ENCODE measurements at places on chromosomes 2 and 18. TPM values are rescaled to one million over a fixed set of nuclear protein-coding genes. Genes with fewer than 3 reads are reported as not detected.
A peak's percentile ranks its signal among the peaks of the same experiment; 100 is the strongest.

GRCh38 chr2:178225006-178225805 lies 30.9 kb downstream of the OSBPL6 start:
- DNase-seq = no peak

DNA sequence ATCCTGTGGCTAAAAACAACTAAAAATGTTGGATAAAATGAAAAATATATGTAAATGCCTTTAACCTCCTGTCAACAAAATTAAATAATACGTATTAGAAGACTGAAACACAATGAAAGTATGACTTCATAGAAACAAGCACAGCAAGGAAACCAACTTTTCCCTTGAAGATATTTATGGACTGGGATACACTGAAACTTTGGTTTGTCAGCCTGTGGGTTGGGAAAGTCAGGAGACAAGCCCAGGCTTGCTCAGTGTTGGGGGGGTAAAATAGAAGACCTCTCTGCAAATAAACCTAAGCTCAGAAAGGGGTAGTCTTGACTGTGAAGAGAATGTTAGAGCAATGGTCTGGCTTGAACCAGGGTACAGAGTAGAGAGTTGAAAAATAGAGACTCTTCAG lies 454.5 kb downstream of the FBXO15 start:
- no peak for DNase-seq

DNA sequence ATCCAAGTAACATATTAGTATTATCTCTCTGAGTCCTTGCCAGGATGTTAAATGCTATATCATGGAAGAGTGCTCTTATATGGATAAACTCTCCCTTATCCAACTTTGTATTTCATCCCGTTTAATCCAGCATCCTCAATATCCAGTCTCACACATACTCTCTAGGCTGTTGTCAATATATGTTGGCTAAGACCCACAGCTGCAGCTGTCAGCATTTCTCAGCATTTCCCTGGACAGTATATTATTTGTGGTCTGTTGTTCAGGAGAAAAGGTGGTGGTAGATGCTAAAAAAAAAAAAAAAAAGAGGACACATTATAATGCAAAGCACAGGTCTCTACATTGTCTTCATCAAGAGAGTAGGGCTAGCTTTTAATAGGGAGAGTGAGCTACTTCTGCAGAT lies 1368.0 kb upstream of the ZEB2 start:
- no peak for DNase-seq

DNA sequence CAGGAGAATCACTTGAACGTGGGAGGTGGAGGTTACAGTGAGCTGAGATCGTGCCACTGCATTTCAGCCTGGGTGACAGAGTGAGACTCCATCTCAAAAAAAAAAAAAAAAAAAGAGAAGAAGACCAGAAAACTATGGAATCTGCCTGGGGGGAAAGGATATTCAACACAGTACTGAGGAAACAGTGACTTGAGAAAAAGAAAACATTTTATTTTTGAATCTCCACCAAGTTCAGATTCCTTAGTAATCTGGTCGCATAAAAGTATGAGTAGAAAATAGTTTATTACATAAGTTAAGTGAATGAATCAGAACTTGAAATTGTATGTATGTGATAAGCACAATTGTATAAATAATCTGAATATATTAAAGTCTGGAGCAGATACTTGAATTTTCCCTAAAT lies 13.0 kb upstream of the HAT1 start:
- no peak for DNase-seq

DNA sequence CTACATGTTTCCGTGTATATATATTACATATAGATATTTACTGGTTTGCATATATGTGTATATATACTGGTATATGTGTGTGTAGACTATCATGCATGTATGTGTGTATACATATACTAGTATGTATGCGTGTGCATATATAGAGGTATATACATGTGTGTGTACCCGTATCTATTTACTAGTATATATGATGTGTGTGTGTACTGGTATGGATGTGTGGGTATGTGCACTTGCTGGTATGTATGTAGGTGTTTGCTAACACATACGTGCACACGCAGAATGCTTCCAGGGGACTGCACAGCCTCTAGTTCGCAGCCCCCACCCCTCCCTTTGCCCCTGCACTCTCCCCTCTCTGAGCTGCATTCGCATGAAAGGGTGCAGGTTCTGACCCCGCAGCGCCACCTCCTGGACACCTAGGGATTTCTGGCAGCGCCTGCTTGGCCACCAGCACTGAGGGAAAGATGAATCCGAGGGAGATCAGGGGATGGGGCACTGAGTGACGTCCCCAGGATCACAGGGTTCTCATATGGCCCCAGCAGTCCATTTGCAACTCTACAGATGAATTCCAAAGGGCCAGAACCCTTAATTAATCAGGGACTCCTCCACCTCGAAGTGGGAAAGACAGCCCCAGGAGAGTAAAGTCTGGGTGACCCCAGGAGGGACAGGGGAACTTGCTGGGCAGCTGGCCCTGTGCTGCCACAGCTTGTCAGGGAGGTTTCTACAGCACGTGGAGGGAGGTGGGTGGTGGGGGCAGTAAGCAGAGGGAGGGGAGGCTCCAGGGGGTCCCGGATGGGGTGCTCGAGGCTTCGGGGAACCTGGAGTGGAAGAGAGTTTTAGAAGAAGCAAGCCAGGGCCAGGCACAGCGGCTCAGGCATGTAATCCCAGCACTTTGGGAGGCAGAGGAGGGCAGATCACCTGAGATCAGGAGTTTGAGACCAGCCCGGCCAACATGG lies 66.8 kb upstream of the ASAP2 start:
- peak; percentile 74 for DNase-seq

DNA sequence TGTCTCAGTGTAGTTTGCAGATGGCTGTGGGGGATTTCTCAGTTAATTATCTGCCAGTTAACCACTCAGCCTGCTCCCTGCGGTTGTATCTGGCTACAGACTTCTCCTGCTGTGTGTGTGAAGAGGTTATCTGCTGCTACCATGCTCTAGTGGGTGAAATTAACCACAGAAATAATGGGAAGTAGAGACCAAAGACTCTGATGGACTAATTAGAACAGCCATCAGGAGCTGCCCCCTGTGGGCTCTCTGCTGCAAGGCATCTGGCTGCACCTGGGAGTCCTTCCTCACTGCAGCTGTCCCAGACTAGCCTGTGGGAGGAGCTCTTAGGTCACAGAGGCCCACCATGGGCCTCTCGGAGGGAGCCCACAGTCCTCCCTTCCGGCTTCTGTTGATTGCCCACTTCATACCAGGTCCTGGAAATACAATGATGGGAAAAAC lies 66.6 kb downstream of the CTIF start:
- no peak for DNase-seq

The DQX1 gene
- not detected for total RNA-seq

- peak; percentile 60 for DNase-seq
Measured at GRCh38 chr2:129936334-129936934, 43.0 kb upstream of the RAB6C start.

GRCh38 chr2:173146590-173146989 lies 70.9 kb downstream of the MAP3K20 start:
- no peak for DNase-seq

The INHBB gene
- total RNA-seq = 0.70 TPM

DNA sequence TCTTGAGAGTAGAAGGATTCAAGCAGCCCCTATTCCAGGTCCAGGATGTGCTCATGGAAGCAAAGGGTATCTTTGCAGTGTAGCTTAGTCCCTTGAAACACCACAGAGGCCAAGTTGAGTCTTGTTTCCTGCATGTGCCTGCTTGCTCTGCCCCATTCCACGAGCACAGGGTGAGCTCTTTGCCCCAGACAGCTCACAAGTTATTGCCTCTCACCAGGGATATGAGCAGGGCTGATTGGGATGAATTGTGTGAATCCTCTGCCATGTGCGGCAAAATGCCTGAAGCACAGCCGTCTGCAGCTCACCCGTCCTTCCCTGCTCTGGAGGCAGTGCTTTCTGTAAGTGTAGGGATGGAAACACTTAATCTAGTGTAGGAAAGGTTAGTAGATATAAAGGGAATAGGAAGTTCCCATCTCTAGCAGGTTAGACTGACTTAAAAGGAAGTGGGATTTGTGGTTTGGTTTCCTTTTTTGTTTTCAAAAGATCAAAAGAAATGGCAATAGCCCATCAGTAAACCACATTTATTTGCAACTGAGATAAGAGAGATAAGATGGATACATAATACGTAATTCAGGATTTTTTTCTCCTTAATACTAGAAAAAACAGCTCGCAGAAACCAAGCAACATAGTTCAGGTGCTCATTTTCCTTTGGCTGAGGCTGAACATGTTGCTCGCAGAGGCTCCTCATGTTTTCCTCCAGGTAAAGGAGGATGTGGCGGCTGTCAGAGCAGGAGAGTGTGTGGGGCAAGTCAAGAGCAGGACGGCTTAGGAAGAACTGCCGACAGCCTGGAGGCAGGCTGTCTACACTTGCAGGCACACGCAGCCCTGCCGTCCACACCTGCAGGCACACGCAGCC lies 41.4 kb downstream of the TMEM182 start:
- DNase-seq = no peak

The RAMP1 gene
- total RNA-seq = 201 TPM

DNA sequence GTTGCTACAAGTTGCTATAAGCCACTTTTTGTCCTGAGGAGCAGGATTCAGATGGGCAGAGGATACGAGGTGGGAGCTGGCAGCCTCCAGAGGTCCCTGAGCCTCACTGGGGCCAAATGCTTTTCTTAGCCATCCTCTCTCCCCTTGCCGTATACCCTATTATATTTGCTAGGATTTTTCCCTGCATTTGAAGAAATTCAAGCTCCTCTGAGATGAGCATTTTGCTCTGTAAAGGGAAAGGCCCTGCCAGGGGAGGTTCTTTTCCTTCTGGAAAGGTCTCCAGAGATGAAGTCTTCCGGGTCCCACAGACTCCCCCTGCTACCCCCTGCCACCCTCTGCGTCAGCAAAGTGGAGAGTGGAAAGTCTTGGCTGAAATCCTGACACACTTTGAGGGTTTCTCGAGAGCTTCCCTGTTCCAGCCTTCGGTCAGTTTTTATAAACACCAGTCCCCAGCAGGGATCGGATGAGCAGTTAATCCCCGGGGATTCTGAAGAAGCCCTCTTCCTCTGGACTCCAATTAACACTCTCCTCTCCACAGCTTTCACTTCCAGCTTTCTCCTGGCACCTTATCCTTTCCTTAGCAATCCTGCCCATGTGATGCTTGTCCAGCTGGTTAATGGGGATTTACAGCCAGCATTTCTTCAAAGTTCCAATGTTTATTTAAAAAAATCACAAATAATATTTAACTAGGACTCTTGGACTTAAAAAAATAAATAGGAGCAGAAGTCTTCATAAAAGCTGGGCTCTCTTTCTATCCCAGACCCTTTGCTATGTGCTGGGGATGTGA lies 13.1 kb downstream of the CYRIA start:
- DNase-seq = no peak

The DSG4 gene
- not detected for total RNA-seq

DNA sequence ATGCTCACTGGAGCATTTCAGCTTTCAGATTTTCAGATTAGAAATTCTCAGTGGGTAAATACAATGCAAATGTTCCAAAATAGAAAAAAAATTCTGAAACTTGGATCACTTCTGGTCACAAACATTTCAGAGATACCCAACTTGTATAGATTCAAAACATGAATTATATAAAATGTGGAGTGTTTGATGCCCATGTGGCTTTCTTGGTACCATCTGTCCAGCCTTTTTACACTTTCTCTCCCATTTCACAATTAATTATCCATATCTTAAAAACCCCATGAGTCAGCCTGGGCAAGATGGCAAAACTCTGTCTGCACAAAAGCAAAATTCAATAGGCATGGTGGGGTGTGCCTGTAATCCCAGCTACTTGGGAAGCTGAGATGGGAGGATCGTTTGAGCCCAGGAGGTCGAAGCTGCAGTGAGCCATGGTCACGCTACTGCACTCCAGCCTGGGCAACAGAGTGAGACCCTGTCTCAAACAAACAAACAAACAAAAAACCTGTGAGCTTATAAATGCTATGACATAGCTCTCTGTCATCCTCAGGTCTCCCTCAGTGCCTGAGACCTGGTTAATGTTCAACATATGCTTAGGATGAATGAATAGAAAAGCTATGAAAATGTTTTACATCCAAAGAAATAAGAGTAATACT lies 146.3 kb upstream of the TTC39C start:
- no peak for DNase-seq

The ASB1 gene
- 42.2 TPM for total RNA-seq

- no peak for DNase-seq
Measured at GRCh38 chr2:27810455-27810854, 38.9 kb downstream of the MRPL33 start.

- no peak for DNase-seq
Measured at GRCh38 chr2:117222809-117223208, 591.7 kb upstream of the DDX18 start.

DNA sequence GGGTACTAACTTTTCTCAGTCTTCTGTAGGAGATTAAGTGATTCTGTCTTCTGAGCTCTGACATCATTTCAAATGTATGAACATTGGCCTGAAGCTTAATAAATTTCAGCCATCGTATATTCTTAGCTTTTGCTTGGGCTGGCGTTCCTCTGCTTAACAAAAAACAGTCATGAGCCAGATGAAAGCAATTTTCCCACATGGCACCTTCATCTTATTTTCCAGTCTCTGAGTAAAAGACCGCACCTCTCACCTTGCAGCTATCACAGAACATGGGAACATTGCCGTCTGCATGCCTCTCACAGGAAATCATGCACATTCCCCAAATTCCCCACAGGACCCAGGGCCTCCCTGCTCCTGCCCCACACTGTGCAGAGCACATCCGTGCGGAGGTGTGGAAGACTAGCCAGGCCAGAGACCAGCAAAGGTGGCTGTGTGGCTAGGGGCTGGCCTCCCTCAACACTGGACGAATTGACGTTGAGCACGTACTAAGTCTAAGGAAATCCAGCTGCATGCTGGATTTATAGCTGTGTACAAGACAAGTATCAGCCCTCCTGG lies 531.8 kb upstream of the ID2 start:
- no peak for DNase-seq

- DNase-seq = no peak
Measured at GRCh38 chr18:1452821-1453220, 548.1 kb downstream of the ADCYAP1 start.

GRCh38 chr2:226999661-227000060 lies 163.8 kb downstream of the RHBDD1 start:
- no peak for DNase-seq

DNA sequence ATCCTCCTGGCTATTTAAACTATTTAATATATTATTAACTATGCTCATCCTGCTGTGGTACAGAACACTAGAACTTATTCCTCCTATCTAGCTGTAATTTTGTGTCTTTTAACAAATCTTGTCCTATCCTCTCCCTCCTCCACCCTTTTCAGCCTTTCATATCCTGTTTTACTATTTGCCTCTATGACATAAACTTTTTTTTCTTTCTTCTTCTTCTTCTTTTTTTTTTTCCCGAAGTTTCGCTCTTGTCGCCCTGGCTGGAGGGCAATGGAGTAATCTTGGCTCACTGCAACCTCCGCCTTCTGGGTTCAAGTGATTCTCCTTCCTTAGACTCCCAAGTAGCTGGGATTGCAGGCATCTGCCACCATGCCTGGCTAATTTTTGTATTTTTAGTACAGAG lies 201.5 kb downstream of the LPIN1 start:
- DNase-seq = no peak

Measured in heart left ventricle (tissue), 16 donors.